Hematopoietic multipotent progenitor cell treated with erythropoietin and hydrocortisone succinate and interleukin-3 and kit ligand, for 8 days (in vitro differentiated cells): ENCODE measurements at places on chromosomes 2 and 18.

- DNase-seq = no peak
Measured at GRCh38 chr18:52395146-52395852, 55.3 kb downstream of the DCC start.

DNA sequence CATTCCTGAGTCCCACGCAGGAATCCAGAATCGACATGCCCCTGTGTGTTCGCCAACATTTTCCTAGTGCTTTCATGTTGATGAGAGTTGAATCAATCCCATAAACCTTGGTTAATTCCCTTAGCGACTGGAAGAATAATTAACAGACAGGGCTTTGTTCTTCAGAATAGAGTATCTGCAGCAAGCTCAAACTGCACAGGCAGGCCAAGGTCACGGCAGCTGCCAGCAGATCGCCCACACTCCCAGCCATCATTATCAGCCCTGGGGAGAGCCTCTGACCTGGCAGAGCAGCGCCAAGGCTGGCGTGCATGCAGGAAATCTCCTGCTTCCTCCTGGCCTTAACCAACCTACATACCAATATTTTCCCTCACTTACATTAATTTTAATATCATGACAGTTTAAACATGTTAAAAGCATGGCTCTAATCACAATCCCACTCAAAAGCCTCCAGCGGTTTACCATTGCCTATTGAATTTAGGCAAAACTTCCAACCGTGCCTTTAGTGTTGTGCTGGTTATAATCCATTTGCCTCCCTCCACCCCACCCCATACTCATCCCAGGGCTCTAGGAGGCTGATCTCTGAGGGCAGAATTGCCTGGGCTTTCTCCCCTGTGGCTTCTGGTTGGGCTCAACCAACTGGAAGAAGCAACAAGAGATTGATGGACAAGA, 46.8 kb upstream of the NCK2 start:
- no peak for DNase-seq

- DNase-seq = no peak
Measured at GRCh38 chr2:100779908-100780202, 40.1 kb upstream of the NPAS2 start.

DNA sequence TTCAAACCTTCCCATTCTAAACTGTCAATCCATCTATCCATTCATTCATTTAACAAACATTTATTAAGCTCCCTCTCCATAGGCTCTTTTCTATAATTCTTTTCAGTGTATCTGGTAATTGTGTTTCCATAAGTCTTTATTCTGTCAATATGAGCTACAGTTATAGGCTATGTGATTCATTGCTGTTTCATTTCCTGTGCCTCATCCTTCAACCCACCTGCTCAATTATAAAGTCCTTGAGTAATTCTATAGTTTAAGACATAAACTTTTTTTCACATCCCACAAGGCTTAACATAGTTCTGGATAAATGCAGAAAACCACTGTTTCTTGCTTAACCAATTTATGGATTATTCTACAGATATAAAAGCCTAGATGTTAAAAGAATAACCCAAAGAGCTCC, 84.2 kb upstream of the PIK3C3 start:
- DNase-seq = no peak

DNA sequence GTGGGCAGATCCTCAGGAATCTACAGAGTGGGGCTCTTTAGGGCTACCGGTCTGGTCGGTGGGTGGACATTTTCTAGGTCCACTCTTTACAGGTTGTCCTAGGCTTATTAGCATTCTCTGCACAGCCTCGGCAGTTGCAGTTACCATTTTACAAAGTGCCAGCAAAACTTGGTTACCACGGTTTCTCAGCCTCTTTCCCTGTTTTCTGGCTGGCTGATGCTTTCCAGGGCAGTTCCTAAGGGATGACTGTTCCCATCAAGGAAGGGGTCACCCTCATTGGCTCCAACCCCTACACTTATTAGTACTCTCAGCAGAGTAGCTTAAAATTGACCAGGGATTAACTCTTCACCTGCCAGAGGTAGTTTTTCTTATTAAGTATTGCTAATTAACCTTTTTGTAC, 2.0 kb upstream of the AQP4 start:
- DNase-seq = no peak

- DNase-seq = no peak
Measured at GRCh38 chr2:88698027-88698413, 6.5 kb downstream of the RPIA start.

GRCh38 chr2:199471443-199472057, 13.8 kb upstream of the SATB2 start:
- peak; percentile 56 for DNase-seq

DNA sequence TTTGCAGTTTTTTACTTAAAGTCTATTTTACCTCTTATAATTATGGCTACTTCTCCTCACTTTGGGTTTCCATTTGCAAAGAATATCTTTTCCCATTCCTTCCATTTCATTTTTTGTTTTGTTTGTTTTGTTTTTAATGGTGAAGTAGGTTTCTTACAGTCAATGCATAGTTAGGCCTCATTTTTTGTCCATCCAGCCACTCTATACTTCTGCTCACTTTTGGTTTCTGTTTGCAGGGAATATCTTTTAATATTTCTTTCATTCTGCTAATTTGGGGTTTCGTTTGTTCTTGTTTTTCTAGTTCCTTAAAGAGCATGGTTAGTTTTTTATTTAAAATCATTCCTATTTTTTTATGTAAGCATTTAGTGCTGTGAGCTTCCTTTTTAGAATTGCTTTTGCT, 339.4 kb downstream of the GRB14 start:
- DNase-seq = no peak

DNA sequence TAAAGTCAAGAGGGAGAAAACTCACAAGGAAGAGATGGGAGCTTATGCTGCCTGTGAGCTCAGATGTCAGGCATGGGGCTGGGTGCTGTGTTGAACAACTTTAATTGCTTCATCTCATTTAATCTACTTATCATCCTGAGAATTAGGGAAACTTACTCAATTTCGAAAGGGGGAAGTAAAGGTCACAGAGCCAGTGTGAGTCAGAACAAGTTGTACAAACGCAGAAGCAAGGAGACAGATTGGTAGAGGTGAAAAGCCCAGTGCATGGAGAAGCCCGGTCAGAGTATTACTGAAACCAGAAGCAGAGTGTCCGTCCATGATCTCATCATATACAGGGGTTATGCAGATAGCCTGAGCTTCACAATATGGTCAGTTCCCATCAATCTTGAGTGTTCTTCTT, 281.1 kb upstream of the POU3F3 start:
- peak; percentile 16 for DNase-seq

- DNase-seq = no peak
Measured at GRCh38 chr2:208280234-208280633, 14.2 kb downstream of the PIKFYVE start.

GRCh38 chr18:65017372-65017760, 733.4 kb upstream of the CDH7 start:
- DNase-seq = no peak

GRCh38 chr2:109206569-109207146, 77.7 kb downstream of the SH3RF3 start:
- DNase-seq = no peak

DNA sequence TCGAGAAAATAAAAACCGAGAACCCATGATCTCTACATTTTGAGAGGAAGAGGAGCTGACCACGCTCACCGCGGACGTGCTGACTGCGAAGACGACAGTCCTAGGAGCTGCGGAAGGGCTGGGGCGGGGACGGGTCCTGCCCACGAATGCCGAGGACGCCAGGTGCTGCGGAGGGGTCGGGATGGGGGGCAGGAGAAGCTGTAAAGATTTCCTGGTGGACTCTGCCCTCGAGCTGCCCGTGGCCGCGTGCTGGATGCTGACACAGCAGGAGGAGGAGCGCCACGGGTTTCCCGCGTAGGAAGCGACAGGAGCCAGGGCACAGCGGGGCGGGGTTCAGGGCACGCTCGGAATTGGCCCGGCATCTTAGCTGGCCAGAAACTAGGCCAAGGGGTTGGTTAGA, 22.2 kb downstream of the ZSCAN30 start:
- no peak for DNase-seq

DNA sequence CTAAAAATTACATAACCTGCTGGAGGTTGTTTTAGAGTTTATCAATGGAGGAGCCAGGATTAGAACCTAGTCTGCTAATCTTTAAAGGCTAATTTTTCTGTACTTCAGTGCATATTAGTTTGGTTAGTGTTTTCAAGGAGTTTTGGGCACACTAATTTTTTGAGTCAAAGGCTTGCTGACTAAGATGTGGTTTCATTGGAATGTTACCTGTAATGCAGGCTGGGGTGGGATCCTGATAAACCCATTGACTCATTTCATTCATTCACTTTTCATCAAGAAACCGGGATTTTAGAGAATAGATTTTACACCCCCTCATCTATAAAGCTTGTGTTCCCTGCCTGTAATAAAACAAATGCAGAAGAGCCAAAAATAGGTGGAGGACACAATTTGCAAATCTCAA, 91.9 kb upstream of the IL1R2 start:
- DNase-seq = no peak

- DNase-seq = no peak
Measured at GRCh38 chr2:183031911-183032794, 6.1 kb downstream of the NCKAP1 start.

GRCh38 chr2:232132181-232132580, 170.7 kb downstream of the DIS3L2 start:
- DNase-seq = no peak

GRCh38 chr18:48290162-48290926, 118.8 kb downstream of the ZBTB7C start:
- DNase-seq = no peak

DNA sequence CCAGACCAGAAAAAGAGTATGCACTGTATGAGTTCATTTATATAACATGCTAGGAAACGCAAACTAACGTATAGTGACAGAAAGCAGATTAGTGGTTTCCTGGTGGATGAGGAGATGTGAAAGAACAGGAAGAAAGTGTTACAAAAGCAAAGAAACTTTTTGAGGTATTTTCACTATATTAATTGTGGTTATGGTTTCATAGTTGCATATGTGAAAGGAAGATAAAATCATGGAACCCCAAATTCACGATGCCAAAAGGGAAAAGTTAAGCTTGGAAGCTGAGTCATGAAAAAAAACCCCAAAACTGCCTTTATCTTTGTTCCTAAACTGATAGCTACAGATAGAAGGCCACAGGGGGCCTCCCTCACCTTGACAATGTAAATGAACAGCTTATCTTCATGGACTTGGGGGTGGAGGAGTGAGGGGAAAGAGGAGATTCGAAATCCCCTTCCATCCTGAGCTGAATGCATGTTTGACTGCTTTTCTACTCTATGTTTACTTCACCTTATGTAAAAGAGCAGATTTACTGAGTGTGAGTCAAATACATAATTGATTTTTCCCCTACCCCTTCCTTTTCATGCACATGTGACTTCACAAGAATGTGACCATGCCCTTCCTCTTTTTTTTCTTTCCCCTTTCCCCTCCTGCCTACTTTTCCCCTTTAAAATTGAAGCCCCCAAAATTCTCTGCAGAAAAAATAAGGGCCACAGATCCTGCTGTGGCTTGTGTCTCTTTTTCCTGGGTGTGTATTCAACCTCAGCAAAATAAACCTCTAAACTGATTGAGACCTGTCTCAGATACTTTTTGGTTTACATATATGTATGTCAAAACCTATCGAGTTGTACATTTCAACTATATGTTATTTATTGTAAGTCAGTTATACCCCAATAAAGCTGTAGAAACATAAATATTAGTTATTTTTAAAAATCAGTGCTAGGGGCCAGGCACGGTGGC, 100.1 kb upstream of the TLK1 start:
- no peak for DNase-seq

- DNase-seq = peak; percentile 69
Measured at GRCh38 chr2:44740678-44741077, 200.8 kb upstream of the SIX3 start.

DNA sequence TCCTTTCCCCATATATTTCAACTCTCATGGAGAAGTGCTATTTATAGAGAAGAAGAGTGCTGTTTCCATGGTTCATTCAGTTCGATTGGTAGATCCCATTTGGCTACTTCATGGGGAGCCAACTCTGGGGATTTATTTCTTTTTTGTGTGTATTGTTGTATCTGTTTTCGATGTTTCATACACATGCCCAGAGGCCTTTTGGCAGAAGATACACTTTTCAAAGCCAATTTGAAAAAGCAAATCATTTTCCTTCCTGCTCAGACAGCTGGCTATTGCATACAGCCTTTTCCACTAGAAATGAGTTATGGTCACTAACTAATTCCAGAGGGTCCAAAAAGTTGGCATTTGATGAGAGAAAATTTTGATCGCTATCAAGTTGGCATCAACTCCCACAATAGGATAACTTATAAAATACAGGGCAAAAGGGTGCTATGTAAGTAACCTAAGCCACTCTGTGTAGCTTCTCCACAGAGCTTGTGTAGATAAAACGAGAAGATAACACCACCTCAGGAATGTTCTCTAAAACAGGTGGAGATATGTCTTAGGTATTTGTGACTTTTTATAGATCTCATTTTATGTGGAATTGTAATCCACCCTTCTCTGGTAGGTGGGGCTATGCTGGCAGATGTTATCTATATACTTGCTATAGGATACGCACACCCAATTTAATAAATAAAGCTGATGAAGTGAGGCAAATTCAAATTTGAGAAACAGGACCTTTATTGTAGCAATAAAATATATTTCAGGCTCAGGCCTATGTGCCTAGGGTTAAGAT, 798.5 kb downstream of the SATB2 start:
- DNase-seq = no peak

DNA sequence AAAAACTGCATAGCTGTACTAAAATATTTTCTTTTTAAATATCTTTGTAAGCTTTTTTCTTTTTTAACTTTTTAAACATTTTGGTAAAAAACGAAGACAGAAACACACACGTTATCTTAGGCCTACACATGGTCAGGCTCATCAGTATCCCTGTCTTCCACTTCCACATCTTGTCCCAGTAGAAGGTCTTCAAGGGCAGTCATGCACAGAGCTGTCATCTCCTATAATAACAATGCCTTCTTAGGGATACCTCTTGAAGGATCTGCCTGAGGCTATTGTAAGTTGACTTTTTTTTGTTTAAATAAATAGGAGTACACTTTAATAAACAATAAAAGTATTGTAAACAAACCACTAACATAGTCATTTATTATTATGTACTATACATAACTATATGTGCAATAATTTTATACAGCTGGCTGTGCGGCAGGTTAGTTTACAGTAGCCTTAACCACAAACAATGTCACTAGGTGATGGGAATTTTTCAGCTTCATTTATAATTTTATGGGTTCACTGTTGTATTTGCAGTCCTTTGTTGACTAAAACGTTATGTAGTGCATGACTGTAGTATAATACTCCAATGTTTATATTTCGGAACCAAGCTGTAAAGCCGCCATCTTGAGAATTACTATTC, 124.4 kb downstream of the MAP4K4 start:
- DNase-seq = no peak

DNA sequence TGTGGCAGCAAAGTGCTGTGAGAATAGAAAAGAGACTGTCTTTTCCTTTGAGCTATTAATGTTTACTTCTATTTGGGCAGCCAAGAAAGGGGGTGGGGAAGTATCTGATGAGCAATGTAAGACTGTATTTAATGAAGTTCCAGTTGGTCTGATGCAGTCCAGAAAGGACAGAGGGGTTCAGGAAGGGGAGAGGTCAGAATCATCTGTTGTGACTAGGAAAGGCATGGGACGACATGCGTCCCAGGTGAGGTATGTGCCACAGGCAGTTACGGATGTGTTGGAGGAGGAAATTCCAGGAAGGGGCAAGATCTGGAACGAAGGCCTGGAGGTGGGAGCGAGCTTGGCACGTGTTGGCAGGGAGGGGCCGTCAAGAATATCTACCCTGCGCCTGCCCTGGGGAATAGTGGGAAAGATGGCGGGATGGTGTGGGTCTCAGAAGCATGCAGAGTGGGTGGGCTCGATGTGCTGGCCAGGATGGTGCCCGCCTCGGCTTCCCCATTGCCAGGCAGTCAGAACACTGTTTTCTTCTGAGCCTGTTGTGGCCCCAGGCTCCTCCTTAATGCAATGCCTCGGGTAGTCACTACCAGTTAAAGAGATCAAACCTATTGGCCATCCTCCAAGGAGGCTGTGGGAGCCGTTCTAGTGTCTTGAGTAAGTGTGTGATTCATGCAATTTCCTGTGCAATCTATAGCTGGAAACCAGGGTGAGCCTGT, 57.8 kb upstream of the TXNDC2 start:
- peak; percentile 94 for DNase-seq
